ENCODE measurements at places on chromosomes 5 and 9.

DNA sequence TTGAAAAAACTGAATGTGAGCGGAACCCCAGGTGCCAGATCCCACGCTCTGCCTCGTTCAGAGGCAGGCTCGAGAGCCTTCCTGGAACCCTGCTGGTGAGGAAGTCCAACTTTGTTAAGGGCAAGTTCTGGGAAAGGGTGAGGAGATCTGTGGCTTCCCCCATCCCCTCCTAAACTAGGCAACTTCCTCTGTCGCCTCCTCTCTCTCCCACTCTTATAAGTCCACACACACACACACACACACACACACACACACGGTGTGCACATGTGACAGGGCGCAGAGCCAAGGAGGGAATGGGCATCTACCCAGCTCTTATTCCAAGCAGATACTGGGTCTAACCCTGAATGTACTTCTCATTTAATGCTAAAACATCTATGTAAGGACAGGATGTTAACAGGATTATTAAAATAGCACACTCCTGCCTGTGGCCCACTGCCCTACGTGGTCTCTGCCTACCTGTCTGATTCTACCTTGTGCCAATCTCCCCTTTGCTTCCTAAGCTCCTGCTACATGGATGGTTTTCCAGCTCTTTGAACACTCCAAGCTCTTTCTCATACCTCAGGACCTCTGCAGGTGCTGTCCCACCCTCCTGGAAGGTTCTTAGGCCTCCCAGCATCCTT lies 72.4 kb upstream of the FBXW11 start:
- no peak for DNase-seq

- no peak for DNase-seq
Observed at GRCh38 chr5:175638305-175638704, 19.6 kb upstream of the HRH2 start.

GRCh38 chr5:80594810-80595209 lies 24.7 kb upstream of the ANKRD34B start:
- no peak for DNase-seq

GRCh38 chr9:17863213-17863883 lies 284.5 kb downstream of the SH3GL2 start:
- DNase-seq = no peak

DNA sequence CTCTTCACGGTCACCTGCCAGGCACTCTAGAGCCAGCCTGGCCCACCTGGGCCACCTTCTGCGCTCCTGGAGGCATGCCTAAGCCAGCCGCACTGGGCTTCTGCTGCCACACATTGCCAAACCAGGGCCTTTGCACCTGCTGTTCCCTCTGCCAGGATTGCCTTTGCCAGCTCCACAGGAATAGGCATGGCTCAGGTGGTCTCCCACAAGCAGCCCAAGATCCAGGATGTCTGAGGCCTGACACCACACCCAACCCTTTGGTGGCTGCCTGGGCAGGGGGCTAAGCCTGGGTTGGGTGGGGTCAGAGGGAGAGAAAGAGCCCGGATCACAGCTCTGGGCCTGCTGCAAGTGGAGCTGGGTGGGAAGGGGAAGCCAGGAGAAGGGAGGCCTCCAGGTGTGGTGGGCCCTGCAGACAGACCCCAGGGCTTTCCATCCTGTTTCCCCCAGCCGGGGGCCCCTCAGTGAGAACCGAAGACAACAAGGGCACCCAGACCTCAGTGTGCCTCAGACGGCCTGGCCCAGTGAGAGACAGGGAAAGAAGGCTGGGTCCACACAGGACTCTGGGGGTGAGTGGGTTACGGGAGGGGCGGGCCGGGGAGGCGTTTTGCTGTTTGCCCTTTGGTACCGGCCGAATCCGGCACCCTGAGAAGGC lies 672 bp upstream of the SUSD3 start:
- no peak for DNase-seq

- DNase-seq = no peak
Observed at GRCh38 chr5:59760785-59761348, 132.7 kb downstream of the PDE4D start.

DNA sequence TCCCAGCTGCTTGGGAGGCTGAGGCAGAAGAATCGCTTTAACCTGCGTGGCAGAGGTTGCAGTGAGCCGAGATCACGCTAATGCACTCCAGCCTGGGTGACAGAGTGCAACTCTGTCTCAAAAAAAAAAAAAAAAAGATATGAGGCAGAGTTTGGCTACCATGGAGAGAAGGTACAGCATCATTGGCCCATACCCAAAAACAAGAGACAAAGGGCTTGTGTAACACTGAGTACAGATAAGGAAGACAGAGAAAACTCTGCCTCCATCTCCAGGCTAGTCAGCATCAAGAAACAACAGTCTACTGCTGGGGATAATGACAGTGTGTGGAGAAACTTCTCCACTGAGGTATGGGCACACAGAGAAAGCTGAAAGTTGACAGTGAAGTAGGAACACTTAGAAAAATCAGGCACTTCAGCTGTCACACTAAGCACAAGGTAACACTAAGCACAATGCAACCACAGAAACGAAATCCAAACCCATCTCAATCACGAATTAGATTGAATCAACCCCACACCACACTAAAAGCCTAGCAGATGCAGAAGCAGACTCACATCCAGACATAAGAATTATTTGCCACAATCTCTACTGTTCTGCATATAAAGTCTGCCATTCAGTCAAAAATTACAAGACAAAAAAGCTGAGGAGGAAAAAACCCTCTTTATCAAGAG lies 10.5 kb downstream of the PJA2 start:
- DNase-seq = no peak

GRCh38 chr5:11903614-11904264 lies 507 bp downstream of the CTNND2 start:
- DNase-seq = no peak

- no peak for DNase-seq
Observed at GRCh38 chr9:91174772-91175171, 186.9 kb downstream of the AUH start.

DNA sequence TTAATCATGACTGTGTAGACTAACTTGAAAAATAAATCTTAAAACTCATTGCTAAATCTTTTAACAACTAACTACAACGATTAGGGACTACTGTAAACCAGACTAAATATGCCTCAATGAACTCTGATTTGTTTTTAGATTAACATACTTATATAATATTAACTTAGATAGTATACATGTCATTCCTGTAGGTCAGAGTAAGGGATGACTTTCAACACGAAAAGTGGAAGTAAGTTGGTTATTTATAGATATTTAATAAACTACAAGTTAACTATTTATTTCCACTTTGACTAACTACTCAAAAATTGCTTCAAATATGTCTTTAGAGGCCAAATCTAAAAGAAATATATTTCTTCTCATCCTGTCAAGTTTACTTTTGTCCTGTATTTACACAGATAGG lies 795.6 kb downstream of the PTPRD start:
- DNase-seq = no peak

- DNase-seq = no peak
Observed at GRCh38 chr5:57157131-57157530, 16.7 kb upstream of the GPBP1 start.

DNA sequence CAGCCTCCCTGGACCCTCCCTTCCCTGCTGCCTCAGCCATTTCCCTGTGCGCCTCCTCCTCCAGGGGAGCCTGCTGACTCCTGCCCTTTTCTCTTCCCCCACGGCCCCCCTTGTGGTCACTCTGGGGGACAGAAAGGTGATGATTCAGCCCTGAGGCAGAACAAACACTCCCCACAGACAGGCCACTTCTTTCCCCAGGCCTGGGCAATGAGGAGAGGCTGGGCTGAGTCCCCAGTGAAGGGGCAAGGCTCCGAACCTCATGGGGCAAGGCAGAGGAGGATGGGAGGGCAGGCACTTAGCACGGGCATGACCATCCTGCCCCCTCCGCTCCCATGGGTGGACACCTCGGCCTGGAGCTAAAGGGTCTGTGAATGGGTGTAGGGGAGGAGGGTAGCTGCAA lies 21.0 kb downstream of the CSF1R start:
- DNase-seq = no peak

- no peak for DNase-seq
Observed at GRCh38 chr5:114148253-114148652, 213.6 kb upstream of the KCNN2 start.

DNA sequence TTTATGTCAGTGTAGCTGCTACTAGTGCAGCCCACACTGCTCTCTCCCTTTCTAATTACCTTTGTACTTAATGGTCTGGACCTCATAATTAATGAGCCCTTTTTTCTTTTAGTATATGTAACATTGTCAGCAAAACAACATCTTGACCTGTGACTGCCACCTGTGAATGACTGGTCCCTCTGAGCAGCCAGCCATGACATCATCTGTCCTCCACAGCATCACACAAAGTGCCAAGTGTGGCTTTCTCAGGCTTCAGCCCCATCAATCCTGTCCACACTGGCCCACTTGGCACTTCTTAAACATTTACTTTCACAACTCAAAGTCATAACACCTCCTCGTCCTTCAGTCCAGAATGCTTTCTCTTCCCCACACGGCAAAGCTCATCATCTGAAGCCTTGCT lies 104.7 kb downstream of the GPR21 start:
- no peak for DNase-seq

DNA sequence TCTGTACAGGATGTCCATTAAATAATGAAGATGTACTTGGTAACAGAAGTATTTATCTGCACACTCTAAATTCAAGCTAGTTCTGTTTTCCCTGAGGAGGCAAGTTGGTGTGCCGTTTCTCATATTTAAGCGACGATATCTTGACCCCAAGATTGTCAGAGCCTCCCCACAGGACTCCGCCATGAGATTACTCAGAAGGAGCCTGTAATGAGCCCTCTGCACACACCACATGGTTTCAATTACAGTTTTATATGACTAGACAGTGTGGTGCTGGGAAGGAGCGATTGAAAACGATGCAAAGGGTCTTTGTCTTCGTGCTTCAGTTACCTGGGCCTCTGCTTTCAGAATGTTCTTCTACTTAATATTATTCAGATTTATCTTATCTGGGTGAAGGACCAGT lies 840.4 kb upstream of the WWC1 start:
- DNase-seq = no peak

- DNase-seq = no peak
Observed at GRCh38 chr5:177070536-177071191, 16.1 kb upstream of the FGFR4 start.

DNA sequence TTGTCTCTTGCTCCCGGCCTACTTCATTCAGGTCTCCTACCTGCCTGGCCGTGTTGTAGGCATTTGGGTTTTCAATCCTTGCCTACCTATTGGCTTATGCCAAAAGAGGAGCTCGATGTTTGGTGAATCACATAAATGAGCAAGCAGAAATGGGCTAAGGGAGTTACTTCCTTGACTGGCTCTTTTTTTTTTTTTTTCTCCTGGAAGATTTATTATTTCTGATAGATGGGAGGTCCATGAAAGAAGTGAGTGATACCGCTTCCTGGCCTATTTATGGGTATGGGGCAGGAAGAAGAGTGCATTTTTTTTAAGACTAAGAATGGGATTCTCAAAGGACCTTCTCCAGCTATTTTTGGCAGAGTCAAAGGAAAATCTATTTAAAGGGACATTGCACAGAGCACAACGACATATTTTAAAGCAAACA lies 294.1 kb downstream of the ARHGAP26 start:
- DNase-seq = no peak

DNA sequence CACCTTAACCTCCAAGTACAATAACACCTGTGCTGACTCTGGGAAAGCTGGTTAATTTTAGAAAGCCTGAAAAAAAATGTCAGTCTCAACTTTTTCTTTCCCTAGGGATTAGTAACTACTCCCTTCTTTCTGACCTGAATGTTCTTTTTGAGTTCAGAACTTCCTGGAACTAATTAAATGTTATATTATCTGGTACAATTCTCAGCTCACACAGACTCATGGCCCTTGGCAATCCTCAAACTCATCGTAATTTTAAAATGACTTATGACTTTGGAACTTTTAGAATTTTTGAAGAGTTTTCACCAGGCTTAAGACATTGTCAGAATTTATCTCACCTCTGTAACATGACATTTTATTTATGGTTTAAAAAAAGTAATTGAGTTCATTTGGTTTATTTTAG lies 315.0 kb downstream of the FER start:
- no peak for DNase-seq

- DNase-seq = no peak
Observed at GRCh38 chr5:139708877-139709581, 60.9 kb downstream of the CXXC5 start.

- DNase-seq = no peak
Observed at GRCh38 chr5:87924436-87924835, 344.2 kb downstream of the TMEM161B start.

- no peak for DNase-seq
Observed at GRCh38 chr5:133844836-133845235, 123.6 kb downstream of the C5orf15 start.

GRCh38 chr5:175285261-175285660 lies 158.7 kb downstream of the DRD1 start:
- no peak for DNase-seq

DNA sequence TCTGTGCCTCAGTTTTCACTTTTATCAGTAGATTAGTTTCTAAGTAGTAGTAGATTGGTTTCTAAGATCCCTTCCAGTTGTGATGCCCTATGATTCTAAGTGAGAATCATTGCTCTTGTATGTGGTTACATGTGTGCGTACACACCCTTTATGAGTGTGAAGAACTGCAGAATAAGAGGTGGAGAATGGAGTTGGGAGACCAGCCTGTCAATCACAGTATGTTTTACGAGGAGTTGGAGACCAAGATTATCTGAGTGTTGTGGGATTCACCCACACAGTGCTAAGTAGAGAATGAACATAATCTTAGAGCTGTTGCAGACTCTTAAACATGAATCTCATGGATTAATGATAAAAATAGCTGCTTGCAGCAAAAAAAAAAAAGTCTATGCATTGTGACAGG lies 37.6 kb downstream of the KIF24 start:
- DNase-seq = no peak

DNA sequence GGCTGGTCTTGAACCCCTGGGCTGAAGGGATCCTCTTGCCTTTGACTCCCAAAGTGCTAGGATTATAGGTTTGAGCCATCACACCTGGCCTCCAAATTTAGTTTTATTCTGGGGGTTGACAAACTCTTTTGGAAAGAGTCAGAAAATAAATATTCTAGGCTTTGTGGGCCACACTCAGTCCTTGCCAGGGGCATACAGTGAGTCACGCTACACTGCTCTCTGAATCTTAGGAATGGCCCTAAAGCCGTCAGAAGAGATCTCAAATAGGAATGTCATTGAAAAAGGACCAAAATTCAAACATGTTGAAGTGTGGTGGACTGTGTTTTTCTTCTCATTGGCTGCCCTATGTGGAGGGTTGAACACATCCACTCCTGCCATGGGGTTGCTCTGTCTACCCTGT lies 127.7 kb upstream of the BASP1 start:
- DNase-seq = no peak

- DNase-seq = no peak
Observed at GRCh38 chr5:168314735-168315411, 23.4 kb downstream of the WWC1 start.

GRCh38 chr9:90555351-90556057 lies 87.1 kb downstream of the DIRAS2 start:
- no peak for DNase-seq

GRCh38 chr5:172477466-172477865 lies 23.1 kb upstream of the SH3PXD2B start:
- no peak for DNase-seq

- DNase-seq = no peak
Observed at GRCh38 chr5:18281947-18282581, 647.8 kb downstream of the TAF11L14 start.

All from stimulated activated CD4-positive, alpha-beta T cell treated with anti-CD3 and anti-CD28 coated beads, Interleukin-12 subunit alpha, Interleukin-12 subunit beta, amount 100 ng/mL, for 4 hours (primary cell).